Mesothelial cell of epicardium (in vitro differentiated cells): ENCODE measurements at places on chromosomes 12 and 14. TPM values are rescaled to one million over a fixed set of nuclear protein-coding genes. Genes with fewer than 3 reads are reported as not detected.

Gene PLEKHG7
- total RNA-seq = not detected in 3 replicates

DNA sequence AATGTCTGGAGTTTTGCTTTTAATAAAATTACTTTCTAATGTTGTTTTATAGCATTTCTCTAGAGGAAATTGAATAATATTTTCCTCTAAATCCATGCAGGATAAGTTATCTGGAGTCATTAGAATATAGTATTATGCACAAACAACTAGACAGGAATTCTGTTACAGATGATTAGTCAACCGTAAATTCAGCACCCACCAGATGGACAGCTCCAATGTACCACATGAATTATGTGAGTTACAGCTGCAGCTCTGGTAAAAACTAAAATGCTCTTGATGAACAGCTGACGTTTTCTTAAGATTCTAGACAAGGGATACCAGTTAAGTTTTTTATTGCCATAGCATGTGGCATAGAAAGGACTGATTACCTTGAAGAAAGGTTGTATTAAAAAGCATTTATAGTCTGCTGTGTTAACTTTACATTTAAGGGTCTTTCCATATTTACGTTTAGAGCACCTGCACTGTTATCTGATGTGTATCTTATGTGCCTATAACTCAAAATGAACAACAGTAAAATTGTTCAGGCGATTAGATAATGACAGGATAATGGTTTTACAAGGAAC, 321.4 kb upstream of the LRFN5 start:
- no peaks in the 10 kb centered on the region for H3K27me3 ChIP-seq
- DNase-seq = peak; percentile 44
- no peaks in the 10 kb centered on the region for H3K4me1 ChIP-seq
- H3K36me3 ChIP-seq = peaks cover 4% of the 10 kb centered on the region
- H3K27ac ChIP-seq = no peak overlapping the region

DNA sequence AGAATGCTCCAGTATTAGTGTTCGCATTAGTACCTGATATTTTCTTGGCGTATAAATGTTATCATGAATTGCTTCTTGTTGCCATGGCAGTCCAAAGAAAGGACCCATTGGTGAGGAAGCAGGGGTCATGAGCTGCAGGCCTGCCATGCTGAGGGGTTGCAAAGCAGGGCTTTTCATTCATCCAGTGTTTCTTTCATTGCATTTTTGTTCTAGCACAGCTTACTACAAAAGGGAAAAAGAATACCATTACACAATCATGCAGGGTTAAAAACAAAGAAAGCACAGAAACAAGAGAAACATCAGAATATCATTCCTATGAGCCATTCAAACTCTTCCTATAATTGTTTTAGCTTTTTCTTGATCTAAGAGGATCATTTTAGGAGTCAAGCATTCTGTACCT, 24.0 kb downstream of the DICER1 start:
- H3K36me3 ChIP-seq = peaks cover 14% of the 10 kb centered on the region

DNA sequence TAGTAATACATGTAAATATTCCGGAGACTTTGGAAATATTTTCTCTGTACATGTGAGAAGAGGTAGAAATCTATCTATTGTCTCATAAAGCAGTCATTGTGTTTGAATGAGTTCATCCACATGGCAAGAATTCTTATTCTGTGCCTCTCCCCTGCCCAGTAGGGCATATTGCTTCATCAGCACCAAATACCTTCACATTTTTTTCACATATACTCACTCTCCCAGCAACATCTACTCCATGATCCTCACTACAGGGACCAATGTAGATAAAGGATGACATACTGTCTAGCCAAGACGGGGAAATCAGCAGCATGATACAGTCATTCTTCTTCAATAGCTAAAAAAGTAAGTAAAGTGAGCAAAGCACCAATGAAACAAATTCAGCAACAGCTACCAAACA, 1.3 kb upstream of the TAS2R14 start:
- H3K27me3 ChIP-seq = no peaks in the 10 kb centered on the region
- H3K4me3 ChIP-seq = no peak overlapping the region
- H3K4me1 ChIP-seq = no peaks in the 10 kb centered on the region
- H3K27ac ChIP-seq = no peak overlapping the region

DNA sequence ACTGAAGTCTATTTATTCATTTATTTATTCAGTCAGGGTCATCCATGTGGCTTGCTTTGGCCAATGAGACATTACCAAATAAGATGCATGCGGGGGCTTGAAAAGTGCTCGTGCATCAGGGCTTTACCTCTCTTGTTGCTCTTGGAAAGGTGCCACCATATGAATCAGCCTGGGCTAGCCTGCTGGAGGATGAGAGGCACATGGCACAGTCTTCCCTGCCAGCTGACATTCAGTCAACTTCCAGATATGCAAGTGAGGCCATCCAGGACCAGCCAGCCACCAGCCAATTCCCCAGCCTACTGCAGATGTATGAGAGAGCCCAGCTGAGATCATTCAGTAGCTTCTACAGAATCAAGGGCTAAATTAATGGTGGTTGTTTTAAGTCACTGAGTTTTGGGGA, 105.2 kb upstream of the RPH3A start:
- no peak for DNase-seq
- no peaks in the 10 kb centered on the region for H3K36me3 ChIP-seq
- H3K27me3 ChIP-seq = peaks cover 51% of the 10 kb centered on the region
- H3K27ac ChIP-seq = no peak overlapping the region
- H3K4me1 ChIP-seq = no peaks in the 10 kb centered on the region
- no peak overlapping the region for H3K4me3 ChIP-seq
